ENCODE measurements at places on chromosomes 1 and 21.

- no peak for DNase-seq
Observed at GRCh38 chr21:19045876-19046275, 642.3 kb upstream of the TMPRSS15 start.

- no peak for DNase-seq
Observed at GRCh38 chr1:23809751-23810171, 9.2 kb upstream of the GALE start.

DNA sequence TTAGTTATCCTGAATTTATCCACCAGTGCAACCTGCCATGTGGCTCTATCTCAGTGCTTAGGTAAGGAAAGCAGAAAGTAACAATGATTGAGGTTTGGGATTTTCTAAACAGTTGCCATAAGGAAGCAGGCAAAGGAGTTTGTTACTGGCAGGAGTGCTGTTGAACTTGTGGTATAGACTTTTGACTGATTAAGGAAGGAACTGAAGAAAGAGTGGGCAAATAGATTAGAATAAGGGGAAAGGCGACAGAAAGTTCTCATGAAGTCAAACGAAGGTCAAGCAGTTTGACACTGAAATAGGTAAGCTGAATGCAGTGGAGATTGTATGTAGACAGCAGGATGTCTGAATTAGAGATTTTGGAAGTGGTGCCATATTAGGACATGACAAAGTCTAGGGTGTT is 24.2 kb upstream of the CR2 start:
- DNase-seq: no peak

DNA sequence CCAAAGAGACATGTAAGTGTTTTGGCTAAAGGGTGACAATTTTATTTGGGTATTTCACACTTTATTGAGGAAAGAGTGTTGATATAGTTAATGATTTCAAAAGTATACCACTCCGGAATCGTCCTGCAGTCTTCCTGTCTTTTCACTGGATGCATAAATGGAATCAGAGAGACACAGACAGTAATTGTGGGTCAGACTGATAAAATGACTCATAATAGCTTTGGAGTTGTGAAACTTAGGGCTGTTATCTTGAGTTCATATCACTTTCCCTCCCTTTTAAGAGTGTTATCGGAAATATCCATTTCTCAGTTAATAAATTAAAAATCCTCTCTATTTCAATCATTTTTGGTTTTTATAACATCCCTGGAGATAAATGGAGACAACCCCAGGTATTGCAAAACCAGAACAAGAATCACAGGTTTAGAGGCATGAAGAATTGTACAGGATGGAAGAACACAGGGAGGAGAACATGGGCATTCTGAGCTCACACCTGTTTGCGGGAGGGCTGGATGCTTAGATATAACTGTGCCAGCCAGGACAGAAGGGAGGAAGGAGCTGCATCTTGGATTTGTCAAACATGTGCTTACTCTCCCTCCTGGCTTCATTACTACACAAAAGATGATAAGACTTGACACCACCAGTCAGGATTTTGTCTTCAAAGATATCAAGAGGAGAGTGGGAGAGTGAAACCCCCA is 185.4 kb downstream of the LMO4 start:
- DNase-seq: no peak

DNA sequence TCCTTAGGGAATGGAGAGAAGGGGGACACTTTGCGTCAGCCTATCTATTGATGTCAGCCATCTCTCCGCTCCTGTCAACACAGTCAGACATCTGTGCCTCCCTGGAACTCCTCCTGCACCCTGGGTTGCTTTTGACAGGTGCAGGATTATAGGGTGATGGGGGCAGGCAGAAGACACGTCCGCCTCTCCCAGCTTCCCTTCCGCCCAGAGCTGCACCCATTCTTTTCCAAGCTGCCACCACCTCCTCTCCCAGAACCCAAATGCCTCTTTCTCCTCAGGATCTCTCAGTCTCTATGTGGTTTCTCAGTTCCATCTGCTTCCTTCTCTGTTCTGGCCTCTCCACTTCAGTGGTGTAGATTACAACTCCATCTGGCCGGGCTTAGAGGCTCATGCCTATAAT is 17.1 kb upstream of the KIF1B start:
- no peak for DNase-seq

DNA sequence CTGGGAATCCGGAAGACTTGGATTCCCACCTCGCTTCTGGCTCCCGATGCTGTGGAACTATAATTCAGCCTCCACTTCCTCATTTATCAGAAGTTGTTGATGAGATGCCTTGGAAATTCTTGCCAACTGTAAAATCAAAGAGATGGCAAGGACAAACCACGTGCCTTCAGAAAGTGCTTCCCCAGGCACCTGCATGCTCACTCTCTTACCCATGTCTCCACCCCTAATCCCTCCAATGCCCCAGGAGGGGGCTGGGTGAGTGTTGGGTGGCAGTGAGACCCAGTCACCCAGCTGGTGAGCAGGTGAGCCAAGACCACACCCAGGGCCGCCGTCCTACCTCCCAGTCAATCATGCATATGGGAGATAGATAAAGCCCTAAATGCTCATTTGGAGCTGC is 160.8 kb downstream of the PSMG1 start:
- peak; percentile 28 for DNase-seq

DNA sequence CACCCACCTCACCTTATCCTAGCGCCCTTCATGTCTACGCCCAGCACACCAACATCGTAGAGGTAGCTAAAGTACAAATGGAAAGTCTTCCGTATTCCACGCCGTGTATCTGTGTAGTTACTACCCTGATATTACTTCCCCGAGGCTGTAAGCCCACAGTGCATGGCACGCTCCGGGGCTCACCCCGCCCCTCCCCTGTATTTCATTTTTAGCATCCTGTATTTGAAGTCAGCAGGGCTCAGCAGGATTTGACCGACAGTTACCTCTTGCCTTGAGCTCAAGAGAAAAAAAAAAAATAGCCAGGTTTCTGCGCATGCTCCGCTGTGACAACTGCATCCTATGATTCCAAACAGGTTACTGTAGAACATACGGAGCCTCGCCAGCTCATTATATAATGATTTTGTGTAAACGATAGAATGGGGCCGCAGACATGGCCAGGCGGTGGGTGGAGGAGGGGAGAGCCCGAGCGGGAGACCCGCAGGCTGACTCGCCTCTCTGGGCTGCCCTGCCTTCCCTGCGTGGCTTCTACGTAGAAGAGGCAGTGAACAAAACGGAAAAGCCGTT is 1.3 kb downstream of the ABCG1 start:
- DNase-seq: peak; percentile 62

DNA sequence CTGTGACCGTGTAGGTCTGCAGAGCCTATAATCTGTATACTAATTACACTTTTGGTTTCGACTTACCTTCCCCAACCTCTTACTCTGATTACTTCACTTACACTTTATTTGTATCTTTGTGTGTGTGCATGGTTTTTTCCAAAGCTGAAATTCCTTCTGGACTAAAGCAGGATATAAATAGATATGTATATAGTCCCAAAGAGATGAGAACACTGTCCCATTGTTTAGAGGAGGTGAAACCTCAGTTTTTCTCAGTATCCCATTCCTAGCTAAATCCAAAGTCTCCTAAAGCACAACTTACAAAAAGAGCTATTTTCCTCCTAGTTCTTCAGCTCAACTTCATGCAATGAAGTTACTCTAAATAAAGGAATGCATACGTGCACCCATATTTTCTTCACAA is 442.2 kb downstream of the SMYD3 start:
- DNase-seq: no peak

DNA sequence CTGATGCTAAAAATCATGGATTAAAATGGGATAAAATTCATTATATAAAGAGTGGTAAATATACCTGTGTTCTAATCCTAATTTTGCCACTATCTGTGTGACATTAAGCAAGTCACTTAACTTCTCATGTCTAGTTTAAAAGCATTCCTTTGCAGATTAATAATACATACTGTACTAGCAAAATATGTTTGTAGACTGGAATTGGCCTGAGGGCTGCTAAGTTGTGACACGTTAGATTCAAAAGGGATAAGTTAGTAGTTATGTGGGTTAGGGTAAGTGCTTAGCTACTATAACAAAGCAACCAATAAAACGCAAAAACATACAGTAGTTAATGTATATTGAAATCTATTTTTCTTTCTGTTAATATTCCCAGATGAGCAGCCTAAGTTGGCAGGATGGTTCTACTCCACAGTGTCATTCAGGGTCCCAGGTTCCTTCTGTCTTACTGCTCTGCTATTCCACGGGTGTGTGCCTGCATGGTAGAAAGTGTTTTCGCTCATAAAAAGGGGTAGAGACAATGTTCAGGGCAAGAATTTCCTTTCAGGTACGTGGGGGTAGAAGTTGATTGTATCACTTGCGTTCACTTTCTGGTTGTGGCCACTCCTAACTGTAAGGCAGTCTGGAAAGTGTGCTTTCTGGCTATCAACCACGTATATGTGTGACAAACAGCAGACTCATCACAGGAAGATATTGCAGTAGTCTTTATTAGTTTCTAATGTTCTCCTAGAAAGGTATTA is 239.8 kb downstream of the NFIA start:
- DNase-seq: no peak

DNA sequence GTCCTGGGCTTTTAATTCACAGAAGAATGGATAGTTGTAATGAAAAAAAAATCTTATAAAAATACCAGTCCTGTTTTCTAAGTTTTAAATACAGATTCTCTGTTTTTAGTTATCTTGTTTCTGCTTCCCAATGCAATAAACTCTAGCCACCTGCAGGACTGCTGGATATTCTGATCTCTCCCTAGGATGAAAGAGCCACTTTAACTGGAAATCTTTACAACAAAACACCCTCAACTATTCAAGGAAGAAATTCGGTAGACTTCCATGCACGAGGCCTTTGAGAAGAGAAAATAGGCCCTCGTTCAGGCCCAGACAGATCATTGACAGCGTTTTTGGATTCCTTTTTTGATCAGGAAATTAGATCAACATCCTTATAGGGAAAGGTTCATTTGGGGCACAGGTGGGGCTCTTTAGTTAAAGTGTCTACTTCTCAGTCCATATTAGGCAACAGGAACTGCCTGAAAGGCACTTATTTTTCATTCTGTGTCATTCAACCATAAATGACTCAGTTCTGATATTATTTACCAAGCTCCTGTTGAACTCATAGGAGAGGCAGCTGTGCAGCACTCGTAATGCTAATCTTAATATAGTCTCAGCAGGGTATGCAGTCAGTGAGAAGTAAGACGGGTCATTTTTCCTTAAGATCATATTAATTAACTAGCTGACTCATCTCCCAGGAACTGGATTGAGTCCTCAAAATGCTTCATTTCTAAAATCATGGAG is 71.1 kb upstream of the ERRFI1 start:
- peak; percentile 85 for DNase-seq

DNA sequence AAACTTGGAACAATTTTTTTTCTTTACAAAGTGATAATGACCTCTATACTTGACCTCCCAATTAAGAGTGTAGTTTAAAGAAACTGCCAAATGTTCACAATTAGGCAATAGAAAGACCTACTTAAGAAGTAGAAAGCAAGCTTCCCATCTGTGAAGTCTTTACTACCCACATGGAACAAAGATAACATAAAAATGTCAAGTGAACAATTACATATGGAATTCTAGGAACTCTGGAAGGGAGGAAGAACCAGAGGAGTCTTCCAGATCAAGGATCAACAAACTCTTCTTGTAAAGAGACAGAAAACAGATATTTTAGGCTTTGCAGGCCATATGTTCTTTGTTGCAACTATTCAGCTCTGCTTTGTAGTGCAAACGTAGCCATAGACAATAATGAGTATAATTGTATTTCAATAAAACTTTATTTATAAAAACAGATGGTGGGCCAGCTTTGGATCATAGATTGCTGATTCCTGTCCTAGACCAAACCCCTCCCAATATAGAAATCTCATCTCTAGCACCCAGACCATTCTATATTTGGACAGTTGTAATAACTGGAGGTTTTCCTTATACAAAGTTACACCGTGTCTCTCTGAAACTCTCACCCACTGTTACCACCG is 68.4 kb upstream of the MAGI3 start:
- no peak for DNase-seq

DNA sequence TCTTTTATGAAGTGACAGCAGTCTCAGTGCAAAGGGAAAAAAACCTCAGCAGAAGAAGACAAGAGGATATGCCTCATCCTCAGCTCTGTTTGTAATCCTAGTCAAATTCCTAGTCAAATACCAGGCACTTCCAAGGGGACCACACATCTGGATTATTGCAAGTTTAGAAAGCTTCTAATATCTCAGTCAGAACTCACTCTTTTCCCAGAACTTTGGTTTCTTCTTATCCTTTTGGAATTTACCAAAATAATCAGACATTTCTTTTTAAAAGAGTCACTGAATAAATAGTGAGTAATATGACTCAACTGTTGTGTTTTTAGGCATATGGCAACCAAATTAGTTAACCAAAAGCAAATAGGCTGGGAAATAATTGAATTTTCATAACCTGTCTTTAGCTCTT is 47.8 kb downstream of the PRRX1 start:
- DNase-seq: no peak

DNA sequence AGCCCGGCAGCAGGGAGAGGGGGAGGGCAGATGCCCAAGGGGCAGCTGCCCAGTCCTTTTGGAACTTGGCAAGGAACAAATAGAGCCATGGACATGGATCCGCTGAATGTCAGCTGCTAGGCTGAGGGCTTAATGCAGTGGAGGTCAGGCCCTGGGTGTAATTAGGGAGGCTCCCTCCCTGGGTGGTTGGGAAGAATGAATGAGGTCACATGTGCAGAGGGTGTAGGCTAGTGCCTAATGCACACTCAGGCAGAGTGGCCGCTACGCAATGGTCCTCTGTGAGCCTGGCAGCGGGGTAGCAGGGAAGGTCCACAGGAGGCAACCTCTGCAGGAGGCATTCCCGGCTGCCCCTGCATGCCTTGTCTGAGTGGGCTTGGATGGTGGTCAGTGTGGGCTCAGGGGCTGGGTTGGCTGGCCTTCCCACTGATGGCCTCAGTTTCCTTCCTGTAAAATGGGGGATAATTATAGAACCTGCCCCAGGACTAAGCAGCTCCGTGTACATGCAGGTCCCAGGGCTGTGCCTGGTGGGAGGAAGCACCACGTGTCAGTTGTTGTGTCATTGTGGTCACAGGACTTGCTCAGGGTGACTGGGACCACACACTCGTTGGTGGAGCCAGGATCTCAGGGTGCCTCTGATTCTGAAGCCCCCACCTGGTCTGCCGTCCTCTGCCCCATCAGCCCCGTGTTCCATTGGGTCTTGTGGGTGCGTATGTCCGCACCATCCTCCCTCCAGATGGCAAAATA is 81.6 kb upstream of the ACTL8 start:
- DNase-seq: no peak

- no peak for DNase-seq
Observed at GRCh38 chr1:56200442-56200841, 378.9 kb downstream of the PLPP3 start.

DNA sequence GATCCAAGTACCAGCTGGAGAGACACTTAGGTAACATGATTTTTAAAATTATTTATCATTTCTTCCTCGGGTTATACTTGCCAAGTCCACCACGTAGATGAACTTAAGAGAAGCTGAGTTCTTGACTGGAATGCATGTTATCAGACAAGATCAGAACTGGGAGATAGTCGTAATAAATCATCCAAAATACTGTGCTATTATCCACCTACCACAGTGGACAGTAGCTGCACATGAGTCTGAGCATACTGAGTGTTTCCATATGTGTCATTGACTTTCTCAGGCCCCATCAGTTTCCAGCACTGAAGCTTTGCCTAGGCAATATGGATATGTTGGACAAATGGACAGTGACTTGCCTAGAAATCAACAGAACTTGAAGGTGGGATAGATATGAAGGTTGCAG is 77.9 kb upstream of the RRP15 start:
- DNase-seq: no peak
